RKO (cell line): ENCODE measurements at places on chromosomes 5 and 9.
A peak's percentile ranks its signal among the peaks of the same experiment; 100 is the strongest.

DNA sequence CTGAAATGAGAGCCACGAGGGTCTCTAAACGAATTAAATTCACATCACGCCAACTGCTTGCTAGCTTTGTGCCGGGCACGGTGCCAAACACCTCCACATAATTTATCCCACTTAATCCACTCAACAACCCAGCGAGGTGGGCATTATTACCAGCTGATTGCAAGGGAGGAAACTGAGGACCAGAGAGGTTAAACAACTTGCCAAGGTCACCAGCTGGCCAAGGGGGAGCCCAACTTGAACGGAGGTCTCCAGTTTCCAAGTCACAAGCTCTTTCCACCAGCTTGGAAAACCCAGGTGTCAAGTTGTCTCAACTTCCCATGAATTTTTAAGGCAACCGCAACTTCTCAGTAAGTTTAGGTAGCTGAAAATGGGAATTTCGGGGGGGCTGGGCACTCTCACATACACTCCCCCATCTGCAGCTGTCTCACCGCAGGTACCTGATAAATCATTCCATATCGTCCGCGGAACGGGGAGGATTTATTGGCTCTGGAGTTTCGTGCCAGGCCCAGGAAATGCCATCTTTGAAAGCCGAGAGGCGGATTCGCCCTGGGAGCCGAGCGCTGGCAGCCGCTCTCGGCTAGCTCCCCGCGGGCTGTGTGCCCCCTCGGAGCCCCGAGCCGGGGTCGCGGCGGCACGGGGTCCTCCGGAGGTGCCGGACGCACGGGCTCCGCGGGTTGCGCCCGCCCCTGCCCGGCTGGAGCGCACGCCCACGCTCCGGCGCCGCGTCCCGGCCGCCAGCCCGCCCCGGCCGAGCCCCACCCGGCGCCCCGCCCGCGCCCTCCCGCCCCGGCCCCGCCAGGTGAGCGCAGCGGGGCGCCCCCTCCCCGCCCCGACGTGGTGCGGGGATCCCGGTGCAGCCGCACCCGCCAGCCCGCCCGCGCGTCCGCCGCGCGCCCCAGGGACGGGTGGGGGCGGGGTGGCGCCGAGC is 617 bp downstream of the PTPN3 start:
- DNase-seq = peak; percentile 49

DNA sequence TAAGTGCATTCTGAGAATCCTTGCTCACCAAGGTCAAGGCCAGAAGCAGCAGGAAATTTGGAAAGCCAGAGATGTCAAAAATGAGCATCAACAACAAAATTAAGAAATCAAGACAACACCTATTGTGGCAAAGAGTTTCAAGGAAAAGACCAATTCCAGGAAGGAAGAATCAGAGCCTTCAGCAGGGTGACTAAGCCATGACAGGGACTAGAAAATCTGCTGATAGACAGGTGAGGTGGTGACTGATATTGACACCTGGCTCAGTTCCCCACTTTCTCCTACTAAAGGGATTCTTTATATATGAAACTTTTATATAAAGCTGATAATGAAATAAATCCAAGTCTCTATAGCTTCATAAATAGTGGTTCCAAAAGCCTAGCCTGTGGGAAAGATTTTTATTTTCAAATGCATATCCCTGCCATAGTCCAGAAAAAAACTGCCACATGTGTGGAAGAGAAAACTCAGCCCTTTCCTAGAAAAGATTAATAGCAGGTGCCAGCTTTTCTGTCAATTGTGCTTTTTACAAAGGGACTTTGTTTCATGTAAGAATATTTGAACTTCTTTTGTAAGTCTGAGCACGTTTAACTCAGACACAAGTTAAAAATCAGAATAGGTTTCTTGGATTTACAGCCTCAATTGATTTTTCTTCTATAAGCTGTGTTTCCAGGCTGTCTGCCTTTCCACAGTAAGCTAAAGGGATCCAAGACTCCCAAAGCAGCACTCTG is 81.1 kb upstream of the GRAMD2B start:
- DNase-seq = no peak

- DNase-seq = no peak
Observed at GRCh38 chr5:2755681-2756171, 4.2 kb upstream of the IRX2 start.

DNA sequence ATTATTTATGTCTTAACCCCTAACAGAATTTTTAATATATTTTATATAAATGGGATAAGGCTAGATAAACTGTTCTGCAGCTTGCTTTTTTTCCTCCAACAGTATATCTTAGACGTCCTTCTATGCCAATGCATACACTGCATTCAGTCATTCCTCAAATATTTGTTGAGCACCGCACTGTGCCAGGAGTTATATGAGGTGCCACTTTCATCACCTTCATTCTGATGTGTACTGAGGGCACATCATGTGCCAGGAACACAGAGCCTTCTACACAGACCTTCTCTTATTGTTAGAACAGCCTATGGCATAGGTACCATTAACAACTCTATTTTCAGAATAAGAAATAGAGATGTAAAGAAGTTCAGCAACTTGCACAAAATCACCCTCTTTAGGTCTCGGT is 570.1 kb downstream of the CDK5RAP2 start:
- DNase-seq = no peak

- peak; percentile 4 for DNase-seq
Observed at GRCh38 chr5:58999804-59000203, 416.9 kb downstream of the RAB3C start.

GRCh38 chr9:133956520-133957076 is 35.5 kb downstream of the VAV2 start:
- no peak for DNase-seq

DNA sequence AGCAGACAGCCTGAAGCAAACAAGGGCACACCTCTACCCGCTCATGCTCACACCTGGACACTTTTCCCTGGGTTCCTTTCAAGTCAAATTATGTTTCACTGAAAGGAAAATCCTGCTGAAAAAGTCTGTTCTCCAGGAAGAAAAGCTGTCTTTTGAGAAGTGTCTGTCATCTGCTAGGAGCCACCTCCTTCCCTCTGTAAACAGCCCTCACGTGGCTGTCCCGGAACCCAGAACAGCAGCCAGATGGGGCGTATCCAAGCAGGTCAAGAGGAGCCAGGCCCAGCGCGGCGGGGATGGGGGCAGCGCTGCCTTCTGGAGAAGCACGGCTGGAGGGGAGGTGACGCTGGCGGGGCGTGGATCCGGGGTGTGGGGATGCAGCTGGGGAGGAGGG is at the start of gene PNPLA7:
TSS of gene PNPLA7 (minus strand) at position 172 of the 391 bp plus-strand sequence. CDS start 205 bp downstream, outside the sequence.
- peak; percentile 80 for DNase-seq

- no peak for DNase-seq
Observed at GRCh38 chr5:34609951-34610441, 46.1 kb upstream of the RAI14 start.

GRCh38 chr9:107409581-107410389 is 79.8 kb downstream of the KLF4 start:
- DNase-seq = no peak

- no peak for DNase-seq
Observed at GRCh38 chr5:53671447-53671846, 111.0 kb downstream of the NDUFS4 start.

- no peak for DNase-seq
Observed at GRCh38 chr5:89994266-89994665, 415.3 kb downstream of the CETN3 start.

- no peak for DNase-seq
Observed at GRCh38 chr5:6729386-6730310, 16.4 kb downstream of the TENT4A start.
